ENCODE measurements at places on chromosomes 7 and 10. TPM values are rescaled to one million over a fixed set of nuclear protein-coding genes. Genes with fewer than 3 reads are reported as not detected.

GRCh38 chr10:113097036-113097435 is 147.0 kb downstream of the TCF7L2 start:
- no peak for DNase-seq

DNA sequence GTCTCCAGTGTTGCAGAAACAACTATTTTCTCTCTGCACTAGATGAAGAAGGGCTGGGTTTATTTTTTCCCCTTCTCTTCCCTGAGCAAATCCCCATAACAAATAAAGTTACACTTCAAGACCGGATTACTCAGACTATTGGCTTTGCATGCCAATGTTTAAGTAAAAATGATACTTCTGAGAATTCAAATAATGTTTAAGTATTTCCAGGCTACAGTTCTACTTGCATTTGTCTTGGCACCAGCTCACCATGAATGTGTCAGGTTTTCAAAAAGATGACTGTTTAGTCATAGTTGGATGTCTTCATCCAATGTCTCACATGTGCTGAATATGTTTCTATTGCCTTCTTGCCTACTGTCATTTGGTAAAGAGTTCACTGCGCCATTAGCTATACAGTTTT is 912.6 kb downstream of the GATA3 start:
- no peak for DNase-seq

DNA sequence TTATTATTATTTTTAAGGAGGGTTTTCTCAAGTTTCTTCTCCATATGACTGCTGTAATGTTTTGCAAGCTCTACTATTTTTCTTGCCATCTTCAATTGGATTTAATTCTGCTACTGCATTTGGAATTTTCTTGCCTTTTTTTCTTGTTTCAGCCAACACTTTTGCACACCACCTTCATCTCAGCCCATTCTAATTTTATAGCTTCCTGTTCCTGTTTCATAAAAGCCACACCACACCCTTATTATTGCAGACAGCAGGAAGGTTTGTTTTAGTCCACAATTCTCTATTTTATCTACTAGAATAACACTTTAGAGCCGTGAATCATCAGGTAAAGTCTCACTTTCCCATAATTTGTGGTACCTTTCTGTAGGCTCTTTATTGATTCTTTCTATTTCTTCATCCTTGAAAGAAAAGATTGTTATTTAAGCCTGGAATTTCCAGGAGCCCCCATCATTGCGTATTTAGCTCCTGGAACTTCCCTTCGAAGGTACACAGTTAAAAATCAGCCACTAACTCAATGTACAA is 209.3 kb upstream of the TBX20 start:
- DNase-seq, result no peak

Gene ZNF239
- total RNA-seq, result 8.3 TPM

DNA sequence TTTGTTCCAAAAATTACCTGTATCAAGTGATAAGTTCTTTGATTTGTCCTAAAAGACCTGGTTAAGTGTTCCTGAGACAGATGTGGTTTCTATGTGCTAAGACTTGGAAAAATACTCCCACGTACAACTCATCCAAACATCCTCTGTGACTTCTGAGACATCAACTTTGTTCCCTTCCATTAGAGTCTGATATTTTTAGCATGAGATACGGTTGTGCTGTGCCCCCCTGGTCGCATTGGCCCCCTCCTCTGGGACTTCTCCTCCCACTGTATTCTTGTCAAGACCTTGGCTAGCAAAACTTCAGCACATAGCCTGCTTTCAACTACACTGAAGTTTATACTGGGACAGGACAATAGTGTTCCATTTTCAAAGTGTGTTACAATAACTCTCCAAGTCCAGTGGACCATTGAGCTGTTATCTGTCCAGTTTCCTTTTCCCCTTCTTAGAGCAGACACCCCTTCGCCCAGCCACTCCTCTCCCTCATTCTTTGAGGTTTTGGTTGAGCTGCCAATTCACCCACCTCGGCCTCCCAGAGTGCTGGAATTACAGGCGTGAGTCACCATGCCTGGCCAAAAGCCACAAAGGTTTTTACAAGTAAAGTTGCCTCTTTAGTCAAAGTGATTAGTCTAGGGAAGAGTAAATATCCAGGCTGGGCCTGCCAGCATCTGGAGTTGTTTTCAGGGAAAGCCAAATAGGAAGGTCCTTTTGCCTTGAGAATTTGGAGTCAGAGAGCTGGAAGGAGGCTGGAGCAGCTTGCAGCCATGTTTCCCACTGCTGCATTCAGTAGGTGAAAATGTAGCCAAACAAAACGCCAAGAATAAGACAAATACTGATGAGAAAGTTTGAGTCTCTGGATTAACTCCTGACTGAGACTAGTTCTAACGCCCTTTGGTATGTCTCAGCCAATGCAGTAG is 17.8 kb upstream of the PDLIM1 start:
- DNase-seq, result no peak

DNA sequence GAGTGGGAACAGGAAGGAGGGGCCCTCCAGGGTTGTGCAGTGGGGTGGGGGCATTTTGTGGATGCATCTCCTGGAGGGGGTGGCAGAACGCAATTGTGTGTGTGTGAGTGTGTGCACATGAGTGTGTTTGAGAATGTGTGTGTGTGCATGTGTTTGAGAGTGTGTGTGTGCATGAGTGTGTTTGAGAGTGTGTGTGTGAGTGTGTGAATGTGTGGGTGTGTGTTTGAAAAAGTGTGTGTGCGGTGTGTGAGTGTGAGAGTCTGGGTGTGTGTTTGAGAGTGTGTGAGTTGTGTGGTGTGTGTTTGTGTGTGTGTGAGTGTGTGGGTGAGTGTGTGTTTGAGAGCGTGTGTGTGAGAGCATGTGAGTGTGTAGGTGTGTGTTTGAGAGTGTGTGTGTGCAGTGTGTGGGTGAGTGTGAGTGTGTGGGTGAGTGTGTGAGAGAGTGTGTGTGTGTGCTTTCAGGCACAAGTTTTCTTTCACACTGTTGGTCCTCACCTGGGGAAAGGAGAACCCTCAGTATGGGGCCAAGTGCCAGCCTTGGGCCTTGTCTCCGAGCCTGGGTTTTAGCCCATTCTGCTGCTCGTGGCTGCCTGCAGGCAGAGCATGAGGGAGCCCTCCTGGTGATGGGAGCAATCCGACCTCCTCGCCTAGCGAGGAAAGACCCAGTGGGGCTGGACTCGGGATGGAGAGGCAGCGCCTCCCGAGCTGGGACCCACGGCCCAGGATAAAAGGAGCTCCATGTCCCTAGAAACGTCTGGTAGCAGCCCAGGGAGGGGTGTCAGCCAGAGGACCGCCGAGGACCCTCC is 35.6 kb downstream of the CDH23 start:
- DNase-seq, result no peak

DNA sequence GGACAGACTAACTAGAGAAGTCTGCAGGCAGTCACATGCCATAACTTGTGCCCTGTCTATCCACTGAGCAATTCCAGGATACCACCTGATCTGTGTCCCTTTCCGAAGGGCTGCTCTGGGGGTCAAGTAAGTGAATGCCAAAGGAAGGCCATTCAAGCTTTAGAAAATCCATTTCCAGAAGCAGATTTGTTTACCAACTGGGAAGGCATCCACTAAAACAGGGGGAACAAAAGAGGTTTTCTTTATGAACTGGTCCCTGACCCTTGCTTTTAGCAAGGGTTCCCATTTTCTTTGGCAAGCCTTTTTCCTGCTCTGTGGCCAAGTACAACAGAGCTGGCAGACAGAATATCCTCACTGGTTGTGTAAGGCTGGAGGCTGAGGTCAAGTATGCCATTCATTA is 36.5 kb downstream of the ITPRID1 start:
- no peak for DNase-seq

DNA sequence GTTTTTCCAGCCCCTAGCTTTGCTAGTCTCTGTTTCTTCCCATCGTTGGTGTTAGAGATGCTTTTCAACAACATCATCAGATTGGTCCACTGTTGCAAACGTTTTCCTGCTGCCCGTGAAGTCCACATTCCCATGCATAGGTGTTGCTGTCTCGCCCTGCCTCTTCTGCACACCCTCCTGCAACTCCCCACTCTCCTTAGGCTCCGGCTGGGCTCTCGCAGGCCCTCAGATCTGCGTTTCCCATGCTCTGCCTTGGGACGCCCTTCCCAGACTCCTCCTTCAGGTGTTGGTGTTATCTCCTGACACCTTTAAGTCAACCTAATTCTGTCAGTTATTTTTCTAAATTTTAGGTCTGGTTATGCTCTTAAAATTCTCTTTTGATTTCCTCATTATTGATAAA is 55.0 kb downstream of the ZMYND11 start:
- DNase-seq, result no peak

- no peak for DNase-seq
Observed at GRCh38 chr10:59323831-59324401, 38.4 kb downstream of the FAM13C start.

GRCh38 chr7:132023466-132023865 is 467.0 kb upstream of the PODXL start:
- no peak for DNase-seq

Gene ARL4A
- total RNA-seq, result 11.8 TPM

Gene ZNF425
- total RNA-seq, result 0.43 TPM

Gene CLDN12
- total RNA-seq, result 1.6 TPM

DNA sequence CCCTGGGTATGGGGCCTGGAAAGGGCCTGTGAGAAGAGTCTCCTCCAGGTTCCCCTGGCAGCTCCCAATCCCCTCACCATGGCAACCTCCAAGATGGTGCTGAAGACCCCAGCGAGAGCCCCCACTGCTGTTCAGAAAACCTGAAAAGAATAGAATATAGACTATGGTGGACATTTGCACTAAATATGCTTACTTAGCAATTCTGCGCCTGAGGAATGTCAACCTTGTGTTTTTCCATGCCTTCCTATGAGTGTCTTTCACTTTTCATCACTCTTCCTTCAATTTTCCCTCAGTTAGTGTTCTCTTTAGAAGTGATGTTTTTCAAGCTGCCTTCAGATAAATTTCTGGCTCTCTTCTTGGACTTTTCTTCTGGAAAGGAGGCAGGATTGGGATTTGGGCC is 589.2 kb downstream of the LRMDA start:
- DNase-seq, result no peak

Gene AKR1C8
- not detected for total RNA-seq

Gene ACTA2
- 4.1 TPM for total RNA-seq

- no peak for DNase-seq
Observed at GRCh38 chr7:55477781-55478374, 94.4 kb downstream of the VOPP1 start.

Gene GCK
- total RNA-seq, result 4.3 TPM

Gene HHEX
- total RNA-seq, result 0.53 TPM

DNA sequence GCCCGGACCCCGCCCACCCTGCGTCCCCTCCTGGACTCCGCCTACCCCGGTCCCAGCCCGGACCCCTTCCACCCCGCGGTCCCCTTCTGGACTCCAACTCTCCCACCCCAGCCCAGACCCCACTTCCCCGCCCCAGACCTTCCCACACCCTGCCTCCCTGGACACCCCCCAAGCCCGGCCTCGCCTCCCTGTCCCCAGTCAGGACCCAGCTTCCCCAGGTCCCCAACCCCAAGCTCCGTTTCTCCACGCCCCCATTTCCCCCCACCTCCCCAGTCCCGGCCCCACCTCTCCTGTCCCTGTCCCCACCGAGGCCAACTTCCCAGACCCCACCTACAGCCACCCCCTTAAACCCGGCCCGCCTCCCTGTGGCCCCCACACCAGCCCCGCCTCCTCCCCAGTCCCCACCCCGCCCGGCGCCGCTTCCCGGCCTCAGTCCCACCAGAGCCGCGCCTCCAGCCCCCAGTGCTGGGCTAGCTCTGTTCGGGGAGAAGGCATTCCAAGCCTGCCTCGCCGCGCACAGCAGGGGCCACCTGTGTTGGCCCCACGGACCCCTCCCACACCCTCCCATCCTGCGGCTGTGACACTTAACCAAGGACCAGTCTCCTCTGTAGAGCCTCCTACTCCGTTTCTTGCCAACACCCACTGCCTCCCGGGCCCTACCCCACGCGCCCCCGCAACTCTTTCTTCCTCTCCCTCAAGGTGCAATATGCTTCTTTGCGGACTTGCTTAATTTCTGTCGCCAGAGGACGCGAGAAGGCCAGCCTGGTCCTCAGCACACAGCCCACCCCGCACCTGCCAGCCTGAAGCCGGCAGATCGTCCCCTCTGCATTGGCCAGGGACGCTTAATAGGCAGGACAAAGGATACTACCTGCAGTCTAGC is 736 bp upstream of the ITIH5 start:
- DNase-seq, result peak; percentile 6

DNA sequence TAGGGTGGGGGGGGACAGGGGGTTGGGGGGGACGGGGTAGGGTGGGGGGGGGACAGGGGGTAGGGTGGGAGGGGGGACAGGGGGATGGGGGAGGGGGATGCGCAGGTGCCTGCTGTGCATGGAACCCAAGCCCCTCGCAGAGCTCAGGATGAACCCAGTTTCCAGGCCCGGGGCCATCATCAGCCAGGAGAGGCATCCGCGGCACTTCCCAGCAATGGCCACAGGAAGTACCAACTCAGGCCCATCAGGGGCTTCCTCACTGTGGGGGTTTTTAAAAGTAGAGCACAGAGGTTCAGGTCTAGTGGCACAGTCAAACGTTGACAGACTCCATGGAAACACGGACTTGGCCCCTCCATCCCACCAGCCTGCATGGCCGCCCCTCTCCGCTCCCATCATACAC is 172.7 kb downstream of the DIP2C start:
- no peak for DNase-seq

Gene PPP2R2D
- 24.1 TPM for total RNA-seq

GRCh38 chr7:19101472-19101871 is 16.0 kb downstream of the TWIST1 start:
- DNase-seq, result no peak

DNA sequence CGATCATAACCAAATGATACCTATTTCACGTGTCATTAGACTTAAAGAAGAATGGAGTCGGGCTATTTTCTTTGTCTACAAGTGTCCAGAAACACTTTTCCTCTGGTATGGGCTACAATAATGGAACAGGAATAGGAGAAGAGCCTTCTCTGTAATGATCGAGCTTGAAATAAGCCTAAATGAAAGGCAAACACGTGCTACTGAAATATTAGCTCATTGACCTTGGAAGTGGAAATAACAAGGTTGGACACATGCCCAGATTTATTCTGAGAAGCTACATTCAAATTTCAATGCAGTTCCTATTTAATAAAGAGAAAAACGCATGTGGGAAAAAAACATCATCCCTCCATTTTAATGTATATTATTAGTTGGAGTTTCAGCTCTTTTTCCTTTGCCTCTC is 254.7 kb upstream of the PTER start:
- no peak for DNase-seq

Gene RTKN2
- total RNA-seq, result 3.2 TPM

DNA sequence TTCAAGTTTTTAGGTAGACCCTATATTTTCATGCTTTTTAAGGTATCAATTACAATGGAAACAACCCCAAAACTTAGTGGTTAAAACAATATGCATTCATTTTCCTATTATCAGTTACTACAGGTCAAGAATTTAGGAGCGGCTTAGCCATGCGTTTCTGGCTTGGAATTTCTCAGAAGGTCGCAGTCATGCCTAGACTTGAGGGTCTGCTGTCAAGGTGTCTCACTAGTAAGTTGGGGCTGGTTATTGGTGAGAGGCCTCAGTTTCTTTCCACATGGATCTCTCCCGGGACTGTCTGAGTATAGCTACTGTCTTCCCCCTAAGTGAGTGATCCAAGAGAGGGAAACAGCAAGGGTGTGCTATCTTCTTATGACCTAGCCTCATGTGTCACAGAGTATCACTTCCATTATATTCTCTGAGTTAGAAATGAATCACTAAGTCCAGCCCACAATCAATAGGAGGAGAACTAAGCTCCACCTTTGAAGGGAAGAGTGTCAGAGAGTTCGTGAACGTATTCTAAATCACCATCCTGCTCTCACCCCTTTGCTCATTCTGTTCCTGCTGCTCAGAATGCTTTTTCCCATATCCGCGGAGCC is 80.5 kb downstream of the RTKN2 start:
- DNase-seq, result no peak

- no peak for DNase-seq
Observed at GRCh38 chr7:81690251-81690650, 79.6 kb downstream of the HGF start.

- DNase-seq, result no peak
Observed at GRCh38 chr10:49230004-49230403, 41.8 kb upstream of the TMEM273 start.

Gene DGKI
- total RNA-seq, result 1.2 TPM

GRCh38 chr7:70743531-70744325 is 388.2 kb upstream of the GALNT17 start:
- DNase-seq, result no peak

Measured in activated T-cell treated with anti-CD3 and anti-CD28 coated beads, Interleukin-2, amount 50 U/mL, for 4 hours (primary cell).